ENCODE measurements at places on chromosomes 12 and 14.

DNA sequence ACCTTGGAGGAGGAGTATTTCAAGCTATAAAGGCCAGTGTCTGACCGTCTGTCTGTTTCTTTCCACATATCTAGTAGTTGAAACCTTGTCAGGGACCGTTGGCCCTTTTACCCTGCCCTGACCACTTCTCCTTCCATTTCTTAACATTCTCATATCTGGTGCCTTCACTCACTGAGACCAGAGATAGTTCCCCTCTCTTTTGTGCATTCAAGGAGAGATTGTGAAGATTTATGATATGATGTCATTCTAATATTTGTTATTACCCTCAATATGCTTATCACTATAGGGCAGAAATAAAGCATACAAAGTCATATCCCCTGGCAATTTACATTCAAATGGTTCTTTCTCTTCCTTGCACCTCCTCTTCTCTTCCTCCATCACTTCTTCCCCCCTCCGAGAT, 83.3 kb downstream of the PLXNC1 start:
- no peak for DNase-seq

GRCh38 chr12:93106910-93107309, 177.8 kb upstream of the EEA1 start:
- no peak for DNase-seq

GRCh38 chr12:92300777-92301176, 155.1 kb upstream of the BTG1 start:
- no peak for DNase-seq

DNA sequence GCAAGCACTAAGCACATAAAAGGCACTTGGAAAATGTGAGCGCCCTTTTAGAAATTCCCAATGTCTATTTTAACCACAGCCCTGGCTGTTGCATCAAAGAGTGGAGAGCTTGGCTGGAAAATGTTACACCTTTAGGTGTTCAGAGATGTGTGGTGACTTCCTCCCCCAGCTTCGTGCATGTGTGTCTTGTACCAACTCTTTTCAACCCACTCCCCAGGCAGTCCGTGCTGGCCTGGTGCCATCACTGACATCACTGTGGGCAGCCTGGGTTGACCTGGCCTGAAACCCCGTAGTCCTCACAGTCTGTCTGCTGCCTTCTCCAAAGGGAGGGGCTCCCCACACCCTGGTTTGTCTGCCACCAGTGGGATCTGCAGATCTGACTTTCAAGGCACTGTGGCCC, 101.8 kb downstream of the SCARB1 start:
- DNase-seq, result no peak

DNA sequence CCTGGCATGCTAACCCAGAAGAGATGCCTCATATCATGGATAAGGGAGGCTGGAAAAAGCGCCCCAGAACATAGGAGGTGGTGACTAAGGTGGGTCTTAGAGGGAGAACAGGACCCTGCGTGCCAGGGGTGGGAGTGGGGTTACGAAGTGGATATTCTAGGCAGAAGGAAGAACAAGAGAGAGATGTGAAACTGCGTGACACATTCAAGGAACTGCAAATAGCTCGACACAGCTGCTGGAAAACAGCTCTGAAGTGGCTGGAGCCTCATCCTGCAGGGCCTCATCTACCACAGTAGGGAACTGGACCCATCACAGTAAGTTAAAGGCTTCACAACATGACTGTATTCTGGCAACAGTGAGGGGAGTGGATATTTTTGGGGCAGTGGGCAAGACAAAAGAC, 61.1 kb downstream of the RNF34 start:
- no peak for DNase-seq

- no peak for DNase-seq
Observed at GRCh38 chr14:21874946-21875345, 201.3 kb upstream of the OR4E1 start.
